ENCODE measurements at places on chromosomes 2 and 18.

DNA sequence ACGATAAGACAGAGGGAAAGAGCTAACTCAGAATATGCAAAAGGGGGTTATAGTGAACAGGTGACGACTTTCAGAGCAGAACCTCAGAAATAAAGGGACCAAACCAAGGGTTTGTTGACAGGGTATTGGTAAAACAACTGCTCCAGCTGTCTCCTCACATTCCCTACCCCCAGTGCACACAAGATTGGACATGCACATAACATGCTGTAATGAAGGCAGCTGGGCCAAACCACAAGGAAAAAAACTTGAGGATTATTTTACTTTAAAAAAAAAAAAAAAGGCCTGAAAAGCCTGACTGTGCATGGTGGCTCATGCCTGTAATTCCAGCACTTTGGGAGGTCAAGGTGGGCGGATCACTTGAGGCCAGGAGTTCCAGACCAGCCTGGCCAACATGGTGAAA lies 3.5 kb downstream of the RBM43 start:
- DNase-seq = no peak

GRCh38 chr2:61439241-61440002 lies 31.5 kb downstream of the USP34 start:
- no peak for DNase-seq

GRCh38 chr2:138084206-138084605 lies 119.9 kb downstream of the HNMT start:
- DNase-seq = no peak

GRCh38 chr18:78978349-78979055 lies 1.1 kb upstream of the SALL3 start:
- no peak for DNase-seq

DNA sequence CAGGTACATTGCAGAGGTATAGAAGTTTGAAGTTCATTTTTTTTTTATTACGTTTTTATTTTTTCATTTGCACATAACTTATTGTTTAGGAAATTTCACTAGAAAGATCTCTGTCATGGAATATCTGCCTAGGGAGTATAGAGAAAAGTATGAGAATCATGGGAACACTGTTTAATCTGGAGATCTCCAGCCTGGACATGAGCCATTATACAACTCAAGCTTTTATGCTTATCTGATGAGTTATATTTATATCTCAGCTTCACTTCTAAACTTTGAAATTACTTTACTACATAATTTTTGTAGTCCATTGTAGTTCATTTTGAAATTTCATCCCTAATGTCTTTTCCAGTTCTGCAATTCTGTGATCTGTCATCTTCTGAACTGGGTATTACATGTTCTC lies 515.6 kb downstream of the ERBB4 start:
- DNase-seq = no peak

- no peak for DNase-seq
Observed at GRCh38 chr18:55998801-55999385, 410.9 kb upstream of the TCF4 start.

- DNase-seq = no peak
Observed at GRCh38 chr18:58687871-58688308, 16.6 kb downstream of the MALT1 start.

DNA sequence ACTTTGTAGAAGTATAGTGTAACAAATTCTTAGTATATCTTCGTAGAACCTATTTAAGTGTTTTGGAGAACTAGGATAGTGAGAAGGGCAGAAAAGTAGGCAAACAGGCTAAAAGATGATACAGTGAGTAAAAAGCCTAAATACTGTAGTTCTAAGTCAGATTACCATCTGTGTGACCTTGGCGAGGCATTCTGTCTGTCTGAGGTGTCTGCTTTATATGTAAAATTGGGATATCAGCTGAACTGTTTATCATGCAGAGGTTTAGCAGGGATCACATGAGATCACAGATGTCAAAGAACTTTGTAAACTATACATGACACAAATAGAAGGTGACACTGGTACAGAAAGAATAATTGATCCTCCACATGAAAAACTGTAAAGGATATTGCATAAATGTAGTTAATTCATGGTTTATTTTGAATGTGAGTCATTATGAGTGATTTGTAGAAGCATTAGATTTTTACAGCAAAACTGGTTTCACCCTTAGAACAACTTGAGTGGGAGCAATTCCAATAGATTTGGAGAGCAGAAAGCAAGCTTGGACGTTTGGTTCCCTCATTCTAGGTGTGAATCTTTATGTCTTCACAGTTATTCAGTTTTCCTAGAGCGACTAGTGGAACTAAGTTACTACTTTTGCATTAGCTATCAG lies 41.9 kb downstream of the TAF1B start:
- DNase-seq = no peak

DNA sequence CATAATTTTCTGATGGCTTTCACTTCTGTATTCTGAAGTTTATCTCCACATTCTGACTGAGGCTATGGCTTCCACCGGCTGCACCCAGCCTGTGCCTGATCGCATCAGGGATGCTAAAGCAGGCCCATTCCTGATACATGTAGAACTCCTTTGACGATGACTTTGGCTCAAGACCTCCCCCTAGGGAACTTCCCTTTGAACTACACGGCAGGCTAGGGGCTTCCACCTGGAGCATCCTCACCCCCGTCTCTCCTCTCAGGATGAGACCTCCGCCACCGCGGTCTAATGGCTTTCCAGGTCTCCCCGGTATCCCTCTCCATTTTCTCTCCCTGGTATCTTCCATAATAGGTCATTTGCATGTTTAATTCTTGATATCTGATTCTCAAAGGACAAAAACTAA lies 214.9 kb upstream of the CHST9 start:
- DNase-seq = no peak

GRCh38 chr2:115910270-115910669 lies 1467.8 kb downstream of the DPP10 start:
- DNase-seq = no peak

DNA sequence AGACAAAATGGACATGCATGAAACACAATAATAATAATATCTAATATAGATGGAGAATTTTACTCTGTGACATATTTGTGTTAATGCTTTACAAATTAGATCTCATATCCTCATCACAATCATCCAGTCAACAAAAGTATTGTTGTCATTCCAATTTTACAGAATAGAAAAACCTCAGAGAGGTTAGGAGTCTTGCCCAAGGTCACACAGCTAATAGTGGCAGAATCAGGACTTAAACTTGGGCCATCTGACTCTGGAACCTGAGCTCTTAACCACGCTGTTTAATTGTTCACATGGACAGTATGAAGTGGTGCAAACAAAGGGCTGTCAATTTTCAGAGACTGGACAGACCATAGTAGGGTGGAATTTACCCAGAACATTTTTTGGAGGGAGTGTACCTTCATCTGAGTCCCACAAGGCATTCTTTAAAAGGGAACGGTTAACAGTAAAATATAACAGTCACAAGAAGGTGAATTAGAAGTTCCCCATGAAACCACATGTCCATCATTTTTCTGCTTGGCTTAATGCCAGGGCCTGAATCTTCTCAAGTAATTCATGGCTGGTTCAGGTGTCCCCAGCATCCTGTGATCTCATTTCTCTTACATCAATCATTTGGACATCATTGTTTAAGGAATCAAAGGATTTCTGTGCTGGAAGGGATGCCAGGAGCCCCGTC lies 35.4 kb upstream of the CCDC93 start:
- no peak for DNase-seq

- no peak for DNase-seq
Observed at GRCh38 chr2:149068225-149068995, 29.9 kb downstream of the LYPD6B start.

DNA sequence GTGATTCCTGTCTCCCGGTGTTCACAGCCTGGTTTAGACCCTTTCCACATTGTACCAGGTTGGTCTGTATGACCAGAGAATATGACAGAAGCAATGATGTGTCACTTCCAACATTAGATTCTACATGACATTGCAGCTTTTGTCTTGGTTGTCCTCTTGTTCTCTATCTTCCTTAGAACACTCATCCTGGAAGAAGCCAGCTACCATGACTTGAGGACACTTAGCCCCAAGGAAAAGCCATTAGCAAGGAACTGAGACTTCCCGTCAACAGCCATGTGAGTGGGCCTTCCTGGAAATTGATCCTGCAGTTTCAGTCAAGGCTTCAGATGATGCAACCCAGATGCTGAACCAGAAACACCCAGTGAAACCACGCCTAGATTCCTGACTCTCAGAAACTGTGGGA lies 143.3 kb downstream of the MREG start:
- DNase-seq = no peak

DNA sequence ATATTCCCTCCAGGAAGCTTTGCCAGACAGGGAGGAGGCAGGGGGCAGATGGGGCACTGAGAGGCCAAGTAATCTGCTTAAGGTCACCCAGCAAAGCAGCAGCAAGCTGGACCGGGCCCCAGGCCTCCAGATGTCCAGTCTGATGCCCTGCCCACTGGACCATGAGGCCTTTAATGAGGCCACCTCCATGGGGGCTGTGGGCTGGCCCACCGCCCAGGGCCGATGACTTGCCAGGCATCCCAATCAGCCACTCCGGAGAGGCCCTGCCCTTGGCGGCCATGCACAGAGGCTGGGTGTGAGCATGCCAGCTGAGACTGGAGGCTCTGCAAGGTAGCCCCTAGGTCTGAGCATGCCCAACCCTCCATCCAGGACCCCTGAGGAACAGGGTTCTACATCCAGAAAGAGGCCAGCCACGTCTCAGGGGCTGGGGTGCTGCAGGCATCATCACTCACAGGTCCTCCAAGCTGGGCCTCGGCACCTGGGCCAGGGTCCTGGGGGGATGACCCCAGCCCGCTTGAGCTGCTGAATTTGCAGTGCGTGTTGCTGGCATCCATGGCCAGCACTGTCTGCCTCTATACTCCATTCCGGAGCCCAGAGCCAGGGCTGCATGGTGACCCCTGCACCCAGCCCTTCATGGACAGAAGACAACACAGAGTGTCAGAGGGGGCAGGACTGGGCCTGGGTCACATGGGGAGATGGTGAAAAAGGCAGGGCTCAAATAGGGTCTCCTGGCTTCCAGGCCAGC lies 164.2 kb downstream of the INHBB start:
- peak; percentile 15 for DNase-seq

DNA sequence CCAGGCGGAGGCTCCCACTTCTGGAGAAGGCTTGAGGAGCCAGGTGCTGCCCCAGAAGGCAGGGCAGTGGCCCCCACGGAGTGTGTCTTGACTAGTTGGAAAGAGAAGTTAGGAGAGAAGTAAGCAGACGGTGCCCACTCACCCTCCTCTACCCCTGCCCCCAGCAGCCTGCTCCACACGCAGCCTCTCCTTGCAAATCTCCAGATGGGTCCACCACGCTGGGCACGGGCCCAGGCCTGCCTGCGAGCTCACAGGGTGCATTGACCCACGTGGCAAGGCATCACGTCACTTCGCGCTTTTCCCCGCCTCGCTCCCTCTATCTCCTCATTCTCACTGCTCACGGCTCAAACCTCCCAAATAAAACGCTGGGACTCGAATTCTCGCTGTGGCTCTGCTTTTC lies 71.8 kb upstream of the RAB12 start:
- no peak for DNase-seq

DNA sequence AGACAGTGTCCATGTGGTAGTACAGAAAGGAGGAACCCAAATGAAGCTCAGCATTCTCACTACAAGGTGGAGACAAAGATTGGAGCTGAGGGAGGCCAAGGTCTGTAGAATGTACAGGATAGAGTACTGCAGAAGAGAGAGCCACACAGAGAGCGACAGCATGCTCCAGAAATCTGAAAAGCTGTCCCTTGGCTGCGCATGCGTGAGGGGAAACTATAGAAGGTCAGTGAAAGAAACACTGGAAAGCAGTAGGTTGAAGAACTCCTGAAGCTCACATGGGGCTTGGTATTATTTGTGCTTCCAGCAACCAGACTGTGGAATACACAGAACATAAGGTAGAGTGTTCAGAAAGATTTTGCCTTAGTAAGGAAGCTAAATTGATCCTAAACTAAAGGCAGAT lies 142.5 kb downstream of the TXNL1 start:
- DNase-seq = no peak

GRCh38 chr18:35422237-35422636 lies 45.1 kb upstream of the ZNF396 start:
- DNase-seq = no peak

GRCh38 chr2:209519271-209519670 lies 95.4 kb downstream of the MAP2 start:
- DNase-seq = no peak

DNA sequence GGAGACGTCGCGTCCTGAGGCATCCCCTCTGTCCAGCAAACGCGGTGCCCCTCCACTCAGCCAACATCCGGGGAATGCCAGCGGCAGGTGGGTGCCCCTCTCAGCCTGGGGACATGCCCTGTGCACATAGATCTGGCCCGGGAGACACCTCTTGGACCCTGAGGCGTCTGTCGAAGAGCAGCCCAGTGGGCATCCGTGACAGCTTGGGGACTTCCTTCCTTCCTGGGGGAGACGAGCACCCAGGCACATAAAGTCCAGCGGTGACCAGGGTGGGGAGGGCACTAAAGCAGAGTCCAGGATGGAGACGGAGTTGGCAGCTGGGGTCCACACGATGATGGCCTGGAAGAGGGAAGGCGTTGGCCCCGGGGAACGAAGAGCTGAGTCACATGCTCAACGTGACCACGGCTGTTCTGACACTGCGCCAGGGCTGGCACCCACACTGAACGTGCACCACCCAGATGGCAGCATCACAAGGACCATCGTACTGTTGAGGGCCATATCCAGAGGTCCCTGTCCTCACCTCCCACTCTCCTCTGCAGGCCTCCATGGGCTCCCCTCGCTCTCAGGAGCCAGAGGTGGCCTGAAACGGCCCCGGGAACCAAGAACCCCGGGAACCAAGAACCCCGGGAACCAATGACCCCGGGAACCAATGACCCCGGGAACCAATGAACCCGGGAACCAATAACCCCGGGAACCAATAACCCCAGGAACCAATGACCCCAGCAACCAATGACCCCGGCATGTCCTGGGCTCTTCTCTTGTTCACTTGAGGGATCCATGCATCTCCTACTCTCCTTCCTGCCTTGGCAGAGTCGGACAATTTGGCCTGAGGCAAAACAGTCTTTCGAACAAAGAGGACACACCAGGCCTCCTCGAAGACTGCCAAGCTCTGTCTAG lies 22.6 kb downstream of the HDAC4 start:
- DNase-seq = no peak

DNA sequence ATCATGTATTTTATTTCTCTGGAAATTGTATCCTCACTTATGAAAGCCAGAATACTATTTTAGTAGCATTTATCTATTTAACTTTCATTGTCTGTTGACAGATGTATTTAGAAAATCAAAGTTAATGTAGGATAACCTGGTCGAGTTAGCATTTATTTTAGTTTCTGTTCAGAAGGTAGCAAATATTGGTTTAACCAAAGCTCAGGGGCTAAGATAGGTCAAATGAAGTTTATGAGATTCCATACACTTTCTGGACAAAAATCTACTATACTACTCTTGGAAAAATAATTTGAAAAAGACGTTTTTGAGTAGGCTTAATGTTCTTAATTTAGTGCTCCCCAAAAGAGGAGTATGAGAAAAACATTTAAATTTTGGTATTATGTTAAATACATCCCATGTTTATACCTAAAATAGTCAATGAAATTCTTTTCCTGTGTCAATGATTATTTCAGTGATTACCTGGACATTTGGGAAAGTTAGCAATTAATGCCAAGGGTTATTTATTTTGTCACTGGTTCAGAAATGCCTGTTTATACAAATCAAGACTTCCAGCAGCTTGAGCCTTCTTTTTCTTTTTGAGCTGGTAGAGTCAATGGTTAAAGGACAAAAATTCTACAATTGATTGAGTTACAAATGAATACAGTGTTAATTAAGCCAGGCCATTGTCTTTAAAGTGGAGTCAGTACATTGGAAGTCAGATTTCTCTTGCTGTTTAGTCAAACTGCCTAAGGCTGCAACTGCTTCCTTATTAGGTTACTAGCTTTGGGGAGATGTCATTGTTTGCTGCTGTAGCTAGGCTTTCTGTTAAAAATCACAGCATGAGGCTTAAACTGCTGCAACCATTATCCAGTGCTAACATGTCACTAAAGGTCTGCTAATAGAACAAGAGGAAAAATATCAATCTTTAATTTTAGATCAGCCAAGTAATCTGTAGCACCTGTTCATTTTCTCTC lies 182.3 kb downstream of the CAMKMT start:
- DNase-seq = no peak
